ENCODE measurements at places on chromosomes 5 and 9. TPM values are rescaled to one million over a fixed set of nuclear protein-coding genes. Genes with fewer than 3 reads are reported as not detected.

The PHF24 gene
- total RNA-seq, result 0.11 TPM

- DNase-seq, result no peak
Observed at GRCh38 chr9:114021578-114021977, 56.5 kb downstream of the AMBP start.

- DNase-seq, result no peak
Observed at GRCh38 chr9:693201-694091, 148.1 kb upstream of the DMRT1 start.

- no peak for DNase-seq
Observed at GRCh38 chr5:93249651-93250289, 331.2 kb downstream of the NR2F1-AS1 start.

The FAM153A gene
- total RNA-seq, result 65.4 TPM

The SUB1 gene
- 403 TPM for total RNA-seq

- no peak for DNase-seq
Observed at GRCh38 chr5:68353605-68354004, 138.0 kb downstream of the PIK3R1 start.

The MYOZ3 gene
- 0.20 TPM for total RNA-seq

DNA sequence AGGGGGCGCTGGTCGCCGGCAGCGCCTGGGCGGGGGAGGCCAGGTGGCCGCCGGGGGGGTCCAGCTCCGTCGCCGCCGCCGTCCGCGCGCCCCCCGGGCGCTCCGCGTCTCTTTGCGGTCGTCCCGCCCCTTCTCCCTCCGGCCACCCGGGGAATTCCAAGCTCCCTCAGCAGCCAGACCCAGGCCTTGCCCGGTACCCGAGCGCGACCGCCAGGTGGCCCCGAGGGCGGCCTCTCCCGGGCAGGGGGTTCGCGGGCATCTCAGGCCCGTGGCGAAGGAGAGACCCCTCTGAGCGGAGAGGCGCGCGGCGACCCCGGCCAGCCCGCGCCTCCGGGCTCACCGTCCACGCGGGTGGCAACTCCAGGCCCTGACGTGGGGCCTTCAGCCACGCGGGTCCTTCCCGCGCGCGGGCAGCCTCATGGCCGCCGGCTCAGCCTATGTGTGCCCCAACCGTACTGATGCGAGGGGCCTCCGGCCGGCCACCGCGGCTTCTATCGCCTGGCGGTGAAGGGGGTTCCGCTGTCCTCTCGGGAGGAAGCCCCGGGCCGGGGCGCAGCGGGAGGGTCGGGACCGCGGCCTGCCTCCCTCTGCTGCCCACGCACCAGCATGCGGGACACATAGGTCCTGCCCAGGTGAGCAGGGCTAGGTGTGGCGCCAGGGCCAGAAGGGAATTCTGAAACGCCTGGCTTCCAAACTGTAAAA is 529 bp upstream of the NRARP start:
- no peak for DNase-seq

DNA sequence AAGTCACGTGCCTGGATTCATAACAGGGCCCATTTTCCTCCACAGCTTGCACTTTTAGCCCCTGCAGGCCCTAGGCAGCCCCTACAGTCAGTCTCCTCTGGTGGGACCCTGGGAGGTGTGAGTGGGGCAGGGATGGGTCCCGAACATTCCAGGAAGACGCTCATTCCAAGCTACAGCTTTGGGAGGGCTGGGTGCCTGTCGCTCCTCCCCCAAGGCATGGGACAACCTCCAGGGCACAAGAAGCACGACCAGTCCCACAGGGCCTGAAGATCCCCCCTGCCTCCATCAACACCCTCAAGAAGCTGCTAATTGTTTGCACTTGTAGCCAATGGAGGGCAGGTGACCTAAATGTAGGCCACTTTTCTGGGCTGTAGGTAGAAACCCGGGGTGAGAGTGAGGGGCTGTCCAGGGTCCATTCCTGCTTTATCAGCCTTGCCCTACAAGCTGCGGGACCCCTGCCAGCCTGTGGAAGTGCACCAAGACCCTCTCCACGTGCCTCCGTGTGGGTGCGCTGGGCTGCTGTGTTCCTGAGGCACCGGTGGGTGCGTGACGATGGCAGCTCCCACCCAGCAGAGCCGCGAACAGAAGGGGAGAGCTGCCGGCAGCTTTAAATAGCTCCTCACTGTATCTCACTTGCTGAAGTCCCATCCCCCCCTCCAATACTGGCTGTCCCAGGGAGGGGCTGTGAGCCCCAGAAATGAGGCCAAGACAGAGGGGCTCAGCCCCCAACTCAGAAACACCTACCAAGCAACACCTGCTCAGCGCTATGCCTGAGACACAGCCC is 91.9 kb upstream of the ARAP3 start:
- no peak for DNase-seq

GRCh38 chr9:21234153-21234687 is 5.6 kb downstream of the IFNA14 start:
- no peak for DNase-seq

GRCh38 chr9:114155995-114156656 is 789 bp downstream of the COL27A1 start:
- peak; percentile 61 for DNase-seq

The PCDHGB1 gene
- not detected for total RNA-seq

- no peak for DNase-seq
Observed at GRCh38 chr5:171813813-171814490, 28.3 kb downstream of the SMIM23 start.

- no peak for DNase-seq
Observed at GRCh38 chr5:74174366-74174765, 466.2 kb downstream of the ENC1 start.

- DNase-seq, result no peak
Observed at GRCh38 chr5:178642351-178642909, 15.6 kb upstream of the CLK4 start.

The FBXO10 gene
- total RNA-seq, result 3.6 TPM

- peak; percentile 57 for DNase-seq
Observed at GRCh38 chr5:132526290-132526973, 16.9 kb downstream of the IL5 start.

DNA sequence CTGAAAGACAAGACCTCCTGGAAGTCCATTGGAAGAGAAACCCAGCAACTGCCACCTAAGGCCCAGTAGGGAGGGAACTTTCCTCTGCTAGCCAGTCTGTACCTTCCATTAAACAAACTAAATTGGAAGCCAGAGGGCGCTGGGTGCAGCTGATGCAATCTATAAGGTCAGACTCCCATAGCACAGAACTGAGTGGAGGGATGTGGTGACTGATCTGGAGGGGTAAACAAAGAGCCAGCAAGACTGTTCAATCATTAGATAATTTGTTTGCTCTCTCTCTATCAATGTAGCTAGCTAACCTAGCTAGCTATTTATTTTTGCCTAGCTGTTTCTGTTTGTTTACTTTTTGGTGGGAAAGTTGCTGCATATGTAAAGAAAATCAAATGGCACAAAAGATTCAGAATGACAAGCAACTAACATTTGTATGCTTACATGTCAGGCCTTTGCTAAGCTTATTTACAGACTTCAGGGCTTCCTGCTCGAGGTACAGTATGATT is 291.8 kb upstream of the DAB2 start:
- peak; percentile 64 for DNase-seq

The PPP2R2B gene
- 0.56 TPM for total RNA-seq

- no peak for DNase-seq
Observed at GRCh38 chr5:159362220-159362619, 31.9 kb upstream of the IL12B start.

The OMD gene
- not detected for total RNA-seq

The GOLGA1 gene
- total RNA-seq, result 21.6 TPM

The C9orf50 gene
- not detected for total RNA-seq

- DNase-seq, result no peak
Observed at GRCh38 chr5:171312129-171312974, 3.3 kb downstream of the TLX3 start.

The ATP10B gene
- not detected for total RNA-seq

DNA sequence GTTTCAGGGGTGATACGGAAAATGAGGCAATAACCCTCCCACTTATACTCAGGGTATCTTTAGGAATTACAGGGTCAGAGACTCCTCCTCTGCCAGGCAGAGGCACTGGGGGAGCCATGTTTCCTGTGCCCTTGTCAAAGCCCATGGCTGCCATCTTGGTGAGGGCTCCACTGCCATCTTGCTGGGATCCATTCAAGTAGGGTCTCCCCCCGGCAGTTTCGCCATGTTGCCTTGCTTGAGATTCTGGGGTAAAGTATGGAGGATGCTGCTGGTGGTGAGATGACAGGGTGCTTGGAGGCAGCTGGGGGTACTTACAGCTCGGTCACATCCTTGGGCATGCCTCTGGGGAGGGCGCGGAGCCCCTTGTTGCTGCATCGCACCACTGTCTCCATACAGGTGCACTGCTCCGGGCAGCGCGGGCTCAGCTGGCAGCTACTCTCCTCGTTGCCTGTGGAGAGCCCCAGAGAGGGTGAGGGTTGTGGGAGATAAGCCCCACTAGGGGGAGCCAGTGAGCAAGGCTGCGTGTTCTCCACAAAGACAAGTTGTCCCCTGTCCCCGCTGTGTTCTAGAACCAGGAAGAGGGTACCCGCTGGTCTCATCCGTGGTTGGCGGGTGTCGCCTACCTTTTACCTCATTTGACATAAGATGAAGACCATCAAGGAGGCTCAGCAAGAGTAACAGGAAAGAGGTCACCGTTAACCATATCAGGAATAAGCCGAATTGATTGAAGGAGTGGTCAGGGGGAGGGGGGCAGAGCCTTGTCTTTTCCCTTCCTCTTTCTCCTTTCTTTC is 169.0 kb upstream of the PANK3 start:
- DNase-seq, result peak; percentile 74

- peak; percentile 87 for DNase-seq
Observed at GRCh38 chr9:112037281-112038016, 137.6 kb downstream of the SUSD1 start.

The CDKN2B gene
- not detected for total RNA-seq

DNA sequence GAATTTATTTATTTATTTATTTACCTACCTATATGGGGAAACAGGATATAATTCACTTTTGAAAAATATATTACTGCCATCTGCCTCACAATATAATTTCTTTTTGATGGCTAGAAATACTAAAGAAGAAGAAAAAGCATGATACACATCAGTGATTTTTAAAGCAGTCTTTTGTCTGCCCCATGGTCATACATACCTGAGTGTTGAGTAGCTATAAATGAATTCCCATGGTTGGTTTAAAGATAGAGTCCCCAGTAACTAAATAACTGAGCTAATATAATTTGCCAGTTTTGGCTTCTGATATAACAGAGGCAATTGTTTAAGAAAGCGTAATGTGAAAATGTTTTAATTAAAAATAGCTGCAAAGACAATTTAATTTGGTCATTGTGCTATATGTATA is 447.8 kb downstream of the PDE4D start:
- DNase-seq, result no peak

- DNase-seq, result no peak
Observed at GRCh38 chr9:108844391-108844790, 11.4 kb downstream of the ACTL7B start.

- no peak for DNase-seq
Observed at GRCh38 chr5:173944511-173944910, 44.5 kb upstream of the C5orf47 start.

The LCN9 gene
- not detected for total RNA-seq

DNA sequence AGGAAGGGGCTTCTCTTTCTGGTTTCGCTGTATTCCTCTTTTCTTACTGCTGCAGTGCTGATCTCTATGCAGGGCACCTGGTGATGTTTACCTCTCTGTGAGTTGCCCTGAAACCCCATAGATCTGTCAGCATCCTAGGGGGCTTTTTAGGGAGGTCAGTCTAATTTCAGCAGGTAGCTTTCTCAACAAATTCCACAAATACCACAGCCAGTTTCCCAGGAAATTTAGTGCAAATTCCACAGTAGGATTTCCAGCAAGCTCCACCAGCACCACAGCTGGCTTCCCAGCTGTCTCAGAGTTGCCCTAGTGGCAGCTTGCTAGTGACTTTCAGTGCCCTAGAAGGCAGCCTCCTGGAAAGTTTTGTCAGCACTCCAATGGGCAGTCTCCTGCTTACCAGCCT is 379.1 kb upstream of the SMC2 start:
- no peak for DNase-seq

GRCh38 chr9:134171316-134172197 is 7.2 kb upstream of the RNU6ATAC start:
- DNase-seq, result no peak

DNA sequence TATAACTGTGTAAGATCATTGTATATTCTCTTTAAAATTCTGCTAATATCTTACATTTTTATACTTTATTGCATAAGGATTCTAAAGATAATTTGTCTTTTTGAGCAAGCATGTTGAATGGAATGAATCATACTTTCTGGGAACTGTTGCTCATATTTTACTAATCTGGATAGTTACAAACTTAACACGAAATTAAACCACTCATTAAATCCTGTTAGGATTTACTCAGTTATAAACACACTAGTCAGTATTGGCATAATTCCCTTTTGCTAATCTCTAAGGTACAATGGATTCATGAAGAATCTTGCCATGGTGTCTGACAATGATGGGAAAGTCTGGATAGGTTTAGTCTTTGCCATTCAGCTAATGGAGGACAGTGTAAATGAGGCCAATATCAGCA is 338.1 kb upstream of the SMC2 start:
- no peak for DNase-seq

- no peak for DNase-seq
Observed at GRCh38 chr5:145489516-145489915, 345.6 kb downstream of the PRELID2 start.

Data from activated CD8-positive, alpha-beta T cell treated with anti-CD3 and anti-CD28 coated beads for 36 hours (primary cell).